ENCODE measurements at places on chromosomes 6 and 20.

DNA sequence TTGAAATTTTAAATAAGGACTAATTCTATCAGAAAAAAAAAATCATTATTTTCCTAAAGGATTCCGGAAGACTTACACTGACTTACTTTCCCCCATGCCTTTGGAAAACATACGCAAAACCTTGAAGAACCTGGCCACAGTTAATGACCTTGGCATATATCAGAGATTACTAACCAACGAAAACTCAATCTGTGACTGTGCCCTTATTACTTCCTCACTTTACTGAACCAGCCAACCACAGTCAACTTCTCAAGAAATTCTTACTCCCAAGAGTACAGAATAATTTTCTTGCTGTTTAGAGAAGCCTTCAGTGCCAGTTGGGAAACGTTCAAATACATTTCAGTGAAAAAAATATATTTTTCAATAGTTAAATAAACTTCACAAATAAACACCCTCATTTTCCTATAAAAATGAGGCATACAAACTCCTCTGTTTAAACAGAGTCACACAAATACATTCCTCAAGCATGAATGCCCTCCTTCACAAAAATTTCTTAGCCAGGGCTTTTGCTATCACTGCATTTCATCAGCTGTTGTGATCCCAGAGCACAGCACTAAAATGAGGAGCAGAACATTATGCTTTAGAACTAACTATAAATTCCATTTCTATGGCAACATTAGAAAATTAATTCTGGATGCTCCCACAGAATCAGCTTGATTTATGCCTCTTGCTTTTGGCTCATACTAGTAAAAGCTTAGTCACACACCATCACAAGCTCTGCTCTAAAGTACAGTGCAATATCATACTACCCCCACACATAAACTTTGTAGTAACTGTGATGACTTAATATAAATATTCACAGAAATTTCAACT is 117.6 kb downstream of the DST start:
- DNase-seq: no peak

DNA sequence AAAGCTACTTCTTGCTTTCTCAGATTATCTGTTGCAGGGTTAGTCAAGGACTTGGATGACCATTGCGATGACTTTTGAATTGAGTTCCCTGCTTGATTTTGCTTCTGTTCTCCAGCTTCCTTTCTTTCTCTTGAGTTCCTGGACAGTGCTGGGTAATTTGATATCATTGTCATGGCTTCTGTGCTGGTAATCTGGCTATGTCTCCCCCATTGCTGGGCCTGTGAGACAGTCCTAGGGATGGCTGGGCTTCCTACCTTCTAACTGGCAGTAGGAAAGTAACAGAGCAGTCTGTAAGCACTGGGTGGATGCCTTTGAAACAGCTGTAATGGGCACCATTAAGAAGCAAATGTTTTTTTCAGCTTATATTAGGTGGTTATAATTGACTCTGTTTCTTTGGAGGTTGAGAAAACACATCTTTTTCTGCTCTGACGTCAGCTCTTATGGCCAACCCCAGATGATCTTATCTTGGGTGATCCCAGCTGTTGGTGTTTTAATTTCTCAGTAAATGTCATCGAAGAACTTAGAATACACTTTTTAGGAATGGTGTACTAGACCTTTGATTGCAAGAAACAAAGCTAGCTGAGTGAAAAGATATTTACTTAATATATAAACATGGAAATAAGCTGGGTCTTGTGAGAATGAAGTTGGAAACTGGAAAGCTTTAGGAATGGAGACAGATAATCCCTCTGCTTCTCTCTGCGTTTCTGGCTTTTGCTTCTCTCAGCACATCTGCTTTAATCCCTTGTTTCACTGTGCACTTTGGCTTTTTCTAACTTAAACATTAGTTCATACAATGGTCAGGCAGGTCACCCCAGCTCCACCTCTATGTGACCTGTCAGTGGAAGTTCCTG is 195.0 kb upstream of the MAN1A1 start:
- DNase-seq: no peak

- peak; percentile 16 for DNase-seq
Measured at GRCh38 chr6:137487181-137487868, 6.9 kb downstream of the OLIG3 start.

DNA sequence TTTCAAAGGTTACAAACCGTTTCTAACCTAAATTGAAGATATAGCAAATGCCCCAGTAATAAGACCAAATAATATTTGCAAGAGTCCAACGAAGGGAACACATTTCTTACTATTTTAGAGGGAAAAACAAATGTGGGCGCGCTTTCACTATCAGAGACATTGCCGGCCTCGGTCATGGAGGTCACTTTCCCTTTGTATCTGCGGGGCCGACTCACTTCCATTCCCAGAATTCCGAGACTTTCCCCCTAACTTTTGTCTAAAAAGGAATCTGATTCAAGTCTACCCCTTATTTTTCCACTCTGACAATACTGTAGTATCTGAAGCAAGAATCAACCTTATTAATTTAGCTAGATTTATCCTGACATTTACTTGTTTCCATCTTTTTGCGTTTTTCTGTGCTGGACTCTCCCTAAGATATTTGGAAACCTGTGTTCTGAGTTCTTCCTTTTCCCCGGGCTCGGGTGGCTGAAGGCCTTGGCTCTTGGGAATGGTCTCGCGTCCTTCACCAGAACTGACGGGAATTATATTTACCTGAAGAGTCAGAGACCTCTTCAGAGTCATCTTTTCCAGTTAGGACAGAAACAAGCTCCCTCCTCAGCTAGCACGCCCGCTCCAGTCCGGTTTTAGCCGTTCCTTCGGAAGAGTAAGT is 71.8 kb upstream of the ZNF184 start:
- DNase-seq: no peak

GRCh38 chr20:4256874-4257273 is 241.5 kb upstream of the RNF24 start:
- no peak for DNase-seq
